ENCODE measurements at places on chromosomes 6 and 20. TPM values are rescaled to one million over a fixed set of nuclear protein-coding genes. Genes with fewer than 3 reads are reported as not detected.

The C20orf144 gene
- polyA plus RNA-seq, result 0.44 TPM

GRCh38 chr6:131946992-131947955 is 3.9 kb downstream of the CCN2 start:
- no peak for DNase-seq

The NRSN1 gene
- polyA plus RNA-seq, result 1.5 TPM

- DNase-seq, result no peak
These were observed 17.9 kb downstream of the CUL9 start for GRCh38 chr6:43199912-43200311.

DNA sequence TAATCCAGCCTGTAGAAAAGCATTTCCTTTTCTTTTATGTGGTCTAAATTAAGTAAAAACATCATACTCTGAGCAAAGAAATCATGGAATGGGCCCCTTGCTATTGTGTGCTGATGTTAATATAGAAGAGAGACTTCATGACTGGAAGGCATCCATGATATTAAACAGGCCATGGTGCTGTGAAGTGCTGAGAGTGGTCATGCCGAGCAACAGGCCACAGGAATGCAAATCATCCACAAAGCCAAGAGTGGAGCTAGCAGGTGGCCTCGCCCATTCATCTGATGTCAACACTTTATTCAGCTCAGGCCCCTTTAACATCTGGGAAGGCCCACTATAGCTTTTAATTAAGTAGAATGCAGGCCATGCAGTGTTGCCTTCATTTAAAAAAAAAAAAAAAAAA is 115.2 kb upstream of the HMGCLL1 start:
- DNase-seq, result no peak

DNA sequence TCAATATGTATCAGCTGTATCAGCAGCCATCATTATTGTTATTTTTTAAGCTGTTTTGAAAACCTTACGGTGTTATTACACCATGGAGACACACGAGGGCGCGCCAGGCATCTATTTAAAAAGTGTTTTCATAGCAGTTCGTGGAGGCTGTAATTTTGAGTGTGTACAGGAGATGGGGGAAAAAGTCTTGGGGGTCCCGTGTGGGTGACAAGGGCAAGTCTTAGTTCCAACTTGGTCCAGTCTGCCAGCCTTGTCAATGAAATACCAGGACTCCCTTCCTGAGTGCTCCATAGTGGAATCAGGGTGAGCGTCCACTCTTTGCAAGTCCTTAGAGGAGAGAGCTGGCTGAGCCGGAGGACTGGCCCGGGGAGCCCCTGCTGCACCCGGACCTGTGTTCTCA is 43.3 kb downstream of the SLC2A10 start:
- no peak for DNase-seq

DNA sequence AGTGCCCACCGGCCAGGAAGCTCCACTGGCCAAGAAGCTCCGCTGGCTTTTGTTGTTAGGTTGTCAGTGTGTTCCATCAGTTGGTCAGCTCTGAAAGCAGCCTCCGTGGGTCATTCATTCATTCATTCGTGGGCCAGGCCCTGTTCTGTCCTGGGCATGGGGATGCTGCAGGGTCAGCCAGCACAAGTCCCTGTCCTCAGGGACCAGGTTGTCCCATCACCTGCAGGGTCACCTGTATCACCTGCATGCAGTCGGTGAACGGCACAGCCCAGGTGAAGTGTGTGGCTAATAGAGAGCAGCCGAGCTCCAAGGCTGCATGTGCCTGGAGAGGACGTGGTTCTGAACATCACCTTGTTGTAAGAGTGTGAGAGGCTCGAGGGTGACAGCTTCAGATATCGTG is 403.5 kb downstream of the CDH4 start:
- DNase-seq, result no peak

DNA sequence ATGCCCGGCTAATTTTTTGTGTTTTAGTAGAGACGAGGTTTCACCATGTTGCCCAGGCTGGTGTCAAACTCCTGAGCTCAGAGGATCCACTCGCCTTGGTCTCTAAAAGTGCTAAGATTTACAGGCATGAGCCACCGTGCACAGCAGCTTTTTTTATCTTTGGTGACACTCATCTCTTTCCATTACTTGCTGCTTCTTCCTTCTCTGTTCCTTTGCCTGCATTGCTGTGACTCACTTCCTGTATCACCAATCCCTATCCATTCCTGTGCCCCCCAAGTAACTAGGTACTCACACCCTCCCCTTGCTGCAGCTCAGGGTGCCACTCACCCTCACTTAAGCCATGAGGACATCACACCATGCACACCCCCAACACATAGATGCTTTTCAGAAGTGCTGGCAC is 24.6 kb downstream of the KHDC1L start:
- no peak for DNase-seq

DNA sequence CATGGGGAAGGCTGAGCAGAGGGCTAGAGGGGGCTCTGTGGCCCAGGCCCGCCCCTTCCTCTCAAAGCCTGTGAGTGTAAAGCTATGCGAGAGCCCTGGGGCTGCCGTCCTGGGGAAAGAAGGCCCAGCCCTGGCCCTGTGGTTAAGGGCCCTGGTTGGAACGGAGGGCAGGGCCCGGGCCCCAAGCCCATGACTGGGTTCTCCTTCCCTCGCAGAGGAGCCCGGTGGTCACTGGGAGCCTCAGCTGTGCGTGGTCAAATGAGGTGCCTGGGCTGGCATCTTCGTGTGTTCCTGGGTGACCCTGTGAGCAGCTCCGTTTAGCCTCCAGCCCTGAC is 56.0 kb downstream of the SMOC2 start:
- no peak for DNase-seq

DNA sequence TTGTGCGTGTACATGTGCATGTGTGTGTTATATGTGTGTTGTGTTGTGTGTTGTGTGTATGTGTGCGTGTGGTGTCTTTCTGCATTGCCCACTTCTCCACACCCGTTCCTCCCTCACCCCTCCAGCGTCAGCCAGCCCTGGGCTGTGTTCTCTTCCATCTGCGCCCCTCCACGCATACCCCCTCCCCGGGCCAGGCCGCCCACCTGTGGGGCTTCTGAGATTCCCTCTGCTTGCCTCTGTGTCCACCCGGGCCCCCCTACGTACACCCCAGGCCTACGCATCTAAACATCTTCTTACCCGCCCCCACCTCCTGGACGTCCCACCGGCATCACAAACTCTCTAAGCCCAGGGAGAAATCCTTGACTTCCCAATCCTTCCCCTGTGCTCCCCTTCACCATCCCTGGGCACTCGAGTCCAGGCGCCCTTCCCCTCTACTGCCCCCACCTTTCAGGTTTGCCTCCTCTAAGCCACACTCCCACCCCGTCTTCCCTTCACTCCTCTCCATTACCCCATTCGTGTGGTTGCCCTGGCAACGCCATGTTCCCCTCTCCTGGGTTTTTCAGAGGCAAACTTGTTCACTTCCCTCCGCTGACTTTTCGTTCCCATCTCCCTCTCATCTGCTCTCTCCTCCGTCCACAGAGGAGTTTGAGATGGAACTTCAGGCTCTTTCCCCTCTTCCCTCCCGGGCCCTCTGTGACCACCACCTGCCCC is 81.7 kb upstream of the NNAT start:
- DNase-seq, result no peak

DNA sequence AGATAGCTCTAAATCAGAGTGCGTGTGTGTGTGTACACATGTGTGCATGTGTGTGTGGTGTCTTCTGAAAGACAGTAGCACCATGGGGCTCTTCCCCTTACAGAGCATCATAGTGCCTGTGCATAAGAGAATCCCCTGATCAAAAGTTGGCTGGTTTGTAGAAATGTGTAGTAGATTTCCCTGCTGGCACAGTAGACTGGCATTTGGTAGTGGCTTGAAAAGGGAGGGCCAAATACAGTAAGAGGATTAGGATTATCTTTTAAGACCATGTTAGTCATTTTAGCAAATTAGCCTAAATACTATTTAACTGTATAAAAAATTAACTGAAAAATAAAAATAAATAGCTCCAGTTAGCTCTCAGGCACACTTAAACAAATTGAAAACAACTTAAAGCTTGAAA is 112.6 kb downstream of the B3GAT2 start:
- no peak for DNase-seq

GRCh38 chr6:129276986-129277385 is 394.0 kb downstream of the LAMA2 start:
- no peak for DNase-seq

DNA sequence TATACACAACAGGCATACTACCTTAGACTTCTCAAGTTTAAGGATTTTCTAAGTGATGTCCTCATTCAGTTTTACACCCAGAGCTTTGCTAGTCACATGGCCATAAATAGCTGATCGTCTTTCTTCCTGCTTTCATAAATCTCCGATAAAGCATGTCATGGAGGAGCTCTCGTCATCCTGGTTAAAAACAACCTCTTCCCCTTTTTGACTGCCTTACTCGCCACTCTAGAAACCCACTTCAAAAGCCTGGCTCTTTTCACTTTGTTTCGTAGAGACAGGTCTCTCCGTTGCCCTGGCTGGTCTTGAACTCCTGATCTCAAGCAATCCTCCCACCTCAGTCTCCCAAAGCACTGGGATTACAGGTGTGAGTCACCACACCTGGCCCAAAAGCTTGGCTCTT is 67.0 kb upstream of the SMIM29 start:
- no peak for DNase-seq

- no peak for DNase-seq
These were observed 55.6 kb downstream of the CARMIL1 start for GRCh38 chr6:25334793-25335192.

DNA sequence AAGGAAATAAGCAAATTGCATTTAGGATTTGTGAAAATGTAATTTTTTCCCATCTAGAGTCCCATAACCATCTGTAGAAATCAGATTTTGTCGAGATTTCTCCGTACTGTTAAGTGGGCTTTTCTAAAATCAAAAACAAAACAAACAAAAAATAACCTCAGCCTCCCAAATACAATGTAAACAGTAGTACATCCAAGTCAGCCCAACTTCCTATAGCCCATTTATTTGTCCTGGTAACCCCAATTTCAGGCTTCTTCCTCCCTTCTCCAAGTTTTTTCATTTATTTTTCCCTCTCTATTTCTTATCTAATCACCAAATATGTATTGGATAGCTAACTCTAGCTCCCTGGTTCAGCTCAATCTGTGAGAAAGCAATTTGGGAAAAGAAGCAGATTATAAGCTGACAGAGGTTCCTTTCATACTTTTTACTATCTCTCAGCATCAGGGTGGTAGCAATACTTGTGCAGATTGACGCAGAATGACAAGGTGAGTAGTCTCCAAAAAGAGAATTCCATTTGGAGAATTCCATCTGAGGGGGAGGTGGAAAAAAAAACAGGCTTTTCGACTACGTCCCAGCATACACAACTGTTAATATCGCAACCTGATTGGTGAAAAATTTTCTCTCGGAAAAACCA is 132.6 kb upstream of the BTN3A2 start:
- no peak for DNase-seq

GRCh38 chr20:47727170-47727880 is 58.0 kb downstream of the SULF2 start:
- DNase-seq, result no peak

DNA sequence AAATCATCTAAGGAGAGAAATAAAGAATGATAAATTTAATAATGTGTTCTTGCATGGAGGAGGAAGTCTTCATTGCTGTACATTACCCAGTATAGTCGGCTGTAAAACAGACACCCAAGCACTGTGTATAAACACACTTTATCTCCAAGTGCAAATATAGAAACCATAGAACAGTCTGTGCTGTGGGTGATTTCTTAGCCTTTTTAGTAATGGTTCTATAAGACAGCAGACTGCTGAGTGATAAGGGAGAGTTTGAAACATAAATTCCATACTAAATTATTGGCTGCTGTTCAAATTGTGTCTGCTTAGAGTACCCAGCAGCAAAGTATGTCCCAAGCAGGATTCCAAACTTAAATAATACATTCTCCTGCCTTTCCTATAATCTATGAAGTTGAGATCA is 4.6 kb downstream of the FILIP1 start:
- no peak for DNase-seq

The SNAP91 gene
- polyA plus RNA-seq, result 0.73 TPM

DNA sequence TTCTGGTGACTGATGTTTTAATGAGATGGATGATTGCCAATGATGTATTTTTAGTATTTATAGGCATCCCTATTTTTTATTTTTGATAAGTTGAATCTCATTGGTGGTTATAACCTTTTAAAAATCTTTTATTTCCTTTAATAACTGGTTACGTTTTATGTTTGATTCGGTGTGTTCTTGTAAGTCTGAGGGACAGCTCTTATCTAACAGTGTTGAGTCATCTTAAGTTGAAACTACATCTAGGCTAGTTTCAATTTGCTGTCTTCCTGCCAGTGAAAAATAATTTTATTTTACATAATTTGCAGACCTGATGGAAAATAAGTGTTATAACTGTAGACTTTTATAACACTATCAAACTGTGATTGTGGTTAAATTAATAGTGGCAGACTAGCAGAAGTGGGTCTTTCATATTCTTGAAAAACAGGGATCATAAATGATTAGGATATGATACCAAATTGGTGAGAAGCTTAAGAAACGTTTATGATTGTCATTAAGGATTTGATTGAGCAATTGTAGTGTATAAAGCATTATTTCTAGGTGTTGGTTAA is 4.6 kb downstream of the AFDN start:
- no peak for DNase-seq

The MLN gene
- polyA plus RNA-seq, result 2.4 TPM

The PRIM2 gene
- polyA plus RNA-seq, result 17.0 TPM

DNA sequence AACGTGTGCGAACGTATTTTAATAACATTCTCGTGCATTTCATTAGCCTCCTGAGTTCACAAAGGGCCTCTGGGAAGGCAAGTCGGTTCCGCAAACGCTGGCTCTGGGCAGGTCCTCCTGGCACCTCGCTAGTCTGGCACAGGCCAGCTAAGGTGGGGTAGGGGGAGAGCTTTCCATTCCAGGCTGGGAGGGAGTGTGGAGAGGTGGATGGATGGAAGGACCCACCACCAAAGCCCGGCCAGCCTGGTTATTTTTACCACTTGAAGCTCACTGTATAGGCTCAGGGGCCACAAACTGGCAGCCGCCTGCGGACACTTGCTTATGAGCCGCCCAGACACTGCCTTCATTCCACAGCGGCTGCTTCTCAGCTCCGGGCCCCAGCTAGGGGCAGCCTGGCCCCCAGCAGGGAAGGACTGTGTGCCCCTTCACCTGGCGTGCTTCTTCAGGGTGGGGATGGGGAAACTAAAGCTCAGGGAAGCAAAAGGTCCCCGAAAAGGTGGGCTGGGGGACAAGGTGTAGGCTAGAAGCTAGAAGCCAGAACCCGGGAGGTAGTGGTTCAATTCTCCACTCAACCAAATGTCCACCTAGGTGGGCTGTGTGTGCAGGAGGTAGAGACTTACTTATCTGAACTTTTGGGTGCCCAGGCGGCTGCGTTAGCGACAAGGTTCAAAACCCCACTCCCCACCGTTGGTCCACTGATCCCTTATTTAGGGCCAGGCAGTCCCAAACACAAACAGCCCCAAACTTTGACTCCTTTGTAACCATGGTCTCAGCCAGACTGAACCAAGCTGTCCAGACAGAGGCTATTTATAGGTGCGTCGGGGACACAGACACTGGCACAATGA is 1.7 kb downstream of the PMEPA1 start:
- no peak for DNase-seq

The TCF21 gene
- polyA plus RNA-seq, result 220 TPM

- DNase-seq, result no peak
These were observed 71.4 kb upstream of the BACH2 start for GRCh38 chr6:90368001-90368400.

DNA sequence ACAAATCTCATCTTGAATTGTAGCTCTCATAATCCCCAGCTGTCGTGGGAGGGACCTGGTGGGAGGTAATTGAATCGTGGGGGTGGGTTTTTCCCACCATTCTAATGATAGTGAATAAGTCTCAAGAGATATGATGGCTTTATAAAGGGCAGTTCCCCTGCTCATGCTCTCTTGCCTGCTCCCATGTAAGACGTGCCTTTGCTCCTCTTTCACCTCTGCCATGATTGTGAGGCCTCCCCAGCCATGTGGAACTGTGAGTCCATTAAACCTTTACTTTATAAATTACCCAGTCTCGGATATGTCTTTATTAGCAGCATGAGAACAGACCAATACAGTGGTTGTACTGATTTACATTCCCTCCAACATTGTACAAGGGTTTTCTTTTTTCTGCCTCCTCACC is 69.7 kb downstream of the SUN5 start:
- no peak for DNase-seq
